Activated CD8-positive, alpha-beta memory T cell treated with anti-CD3 and anti-CD28 coated beads, Interleukin-2, amount 10 ng/mL, durations not matched to agents 7 days and 5 days (primary cell): ENCODE measurements at places on chromosomes 16 and 17. TPM values are rescaled to one million over a fixed set of nuclear protein-coding genes. Genes with fewer than 3 reads are reported as not detected.

- DNase-seq: no peak
- H3K27me3 ChIP-seq: no peaks in the 10 kb centered on the region
- no peak overlapping the region for H3K27ac ChIP-seq
These were observed 415.0 kb downstream of the CA10 start for GRCh38 chr17:51743477-51743876.

DNA sequence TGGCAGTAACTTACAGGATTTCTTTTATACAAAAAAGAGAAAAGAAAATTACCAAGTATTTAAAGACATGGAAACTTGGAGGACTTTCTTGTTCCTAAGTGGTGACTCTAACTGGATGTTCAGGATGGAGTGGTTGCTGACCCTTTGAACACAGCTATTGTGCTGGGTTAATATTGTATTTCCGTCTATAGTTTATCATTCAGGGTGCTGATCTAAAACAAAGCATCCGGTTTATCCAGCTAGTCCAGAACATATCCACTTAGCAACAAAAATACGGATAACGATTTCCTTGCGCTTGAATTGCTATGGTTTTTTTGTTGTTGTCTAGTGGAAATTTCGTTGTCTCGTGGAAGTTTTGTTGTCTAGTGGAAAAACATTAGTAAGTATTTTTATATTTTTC is 38.2 kb downstream of the SNTB2 start:
- no peaks in the 10 kb centered on the region for H3K4me1 ChIP-seq
- H3K27ac ChIP-seq: no peak overlapping the region

- H3K27me3 ChIP-seq: peaks cover 39% of the 10 kb centered on the region
- DNase-seq: peak; percentile 78
- peaks cover 2% of the 10 kb centered on the region for H3K36me3 ChIP-seq
- H3K4me3 ChIP-seq: peak overlapping the region; percentile 46
These were observed 12.7 kb downstream of the TBX2 start for GRCh38 chr17:61412143-61412859.

- peaks cover 36% of the 10 kb centered on the region for H3K27me3 ChIP-seq
- no peak for DNase-seq
- no peak overlapping the region for H3K4me3 ChIP-seq
- H3K4me1 ChIP-seq: peaks cover under 1% of the 10 kb centered on the region
- H3K36me3 ChIP-seq: no peaks in the 10 kb centered on the region
These were observed 10.7 kb downstream of the EPOP start for GRCh38 chr17:38663964-38664644.

GRCh38 chr17:44584443-44584842 is 27.2 kb downstream of the FZD2 start:
- DNase-seq: no peak
- peaks cover 23% of the 10 kb centered on the region for H3K27me3 ChIP-seq
- no peak overlapping the region for H3K4me3 ChIP-seq
- no peaks in the 10 kb centered on the region for H3K36me3 ChIP-seq

Gene SRCIN1
- total RNA-seq: 0.30 TPM
